ENCODE measurements at places on chromosomes 3 and 15.

DNA sequence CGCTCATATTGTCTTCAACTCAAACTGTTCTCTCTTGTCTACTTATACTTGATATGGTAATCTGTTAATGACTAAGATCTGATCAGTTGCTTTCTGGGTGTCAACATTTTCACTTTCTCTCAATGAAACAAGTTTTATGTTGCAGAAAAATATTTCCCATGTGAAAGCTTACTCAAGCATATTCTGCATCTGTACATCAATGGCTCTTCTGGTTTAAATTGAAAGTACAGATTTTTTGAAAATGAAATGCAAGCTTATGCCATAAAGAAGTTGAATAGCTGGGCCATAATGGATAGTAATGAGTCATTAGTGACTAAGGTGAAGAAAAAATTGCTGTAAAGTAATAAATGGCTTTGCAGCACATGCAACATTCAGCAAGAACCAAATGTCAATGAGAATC is 140.7 kb downstream of the BCHE start:
- no peak for DNase-seq

DNA sequence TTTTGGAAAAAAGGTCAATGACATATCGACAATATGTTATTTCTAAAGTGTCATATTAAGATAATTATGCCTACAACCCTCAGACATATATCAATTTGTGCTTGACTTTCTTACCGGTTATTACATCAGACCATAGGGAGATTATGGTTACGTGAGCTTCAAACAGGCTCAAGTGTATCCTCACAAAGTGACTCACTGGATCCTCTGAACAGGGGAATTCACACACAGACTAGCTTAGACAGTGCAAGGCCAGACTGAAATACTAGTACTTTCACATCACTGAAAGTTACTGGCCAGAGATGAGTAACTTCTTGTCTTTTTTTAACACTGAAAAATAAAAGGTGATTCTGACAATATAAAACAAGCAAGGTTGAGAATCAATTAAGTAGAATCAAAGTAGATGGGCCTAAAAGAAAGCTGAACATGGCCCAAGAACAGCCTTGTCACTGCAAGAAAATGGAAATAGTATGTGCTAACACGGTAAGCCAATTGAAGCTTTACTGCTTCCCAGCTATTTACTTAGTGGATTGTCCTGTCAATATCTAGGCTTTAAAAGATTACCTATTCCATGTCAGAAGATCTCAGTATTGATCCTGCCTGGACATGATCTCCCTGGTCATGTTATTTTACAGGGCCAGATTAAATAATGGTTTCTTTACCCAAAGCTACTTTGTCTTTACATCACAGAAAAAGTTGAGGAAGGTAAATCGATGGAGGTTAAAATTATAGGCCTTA is 848.6 kb downstream of the ROBO1 start:
- peak; percentile 93 for DNase-seq

DNA sequence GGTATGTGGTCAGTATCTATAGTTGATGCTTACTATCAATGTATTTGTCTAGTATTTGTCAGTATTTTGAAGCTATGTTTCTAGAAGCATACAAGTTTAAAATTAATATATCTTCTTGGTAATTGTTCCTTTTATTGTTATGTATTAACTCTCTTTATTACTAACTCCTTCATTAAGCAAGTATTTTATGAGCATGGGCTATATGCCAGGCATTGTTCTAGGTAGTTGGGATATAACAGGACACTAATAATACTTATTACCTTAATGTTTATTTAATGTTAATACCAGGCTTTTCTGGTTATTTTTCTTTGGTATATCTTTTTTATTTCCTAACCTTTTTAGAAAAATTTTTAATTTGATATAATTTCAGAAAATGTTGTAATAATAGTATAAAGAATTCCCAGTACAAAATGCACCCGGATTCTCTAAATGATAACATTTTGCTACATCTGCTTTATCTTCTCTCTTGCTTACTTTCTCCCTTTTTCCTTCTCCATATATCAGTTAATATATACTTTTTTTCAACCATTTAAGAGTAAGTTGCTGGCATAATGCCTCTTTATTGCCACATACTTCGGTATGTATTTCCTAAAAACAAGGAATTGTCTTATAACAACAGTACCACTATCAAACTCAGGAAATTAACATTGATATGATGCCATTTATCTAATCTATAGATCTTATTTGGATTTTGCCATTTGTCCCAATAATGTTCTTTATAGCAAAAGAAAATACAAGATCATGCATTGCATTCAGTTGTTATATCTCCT is 30.9 kb downstream of the LRRC49 start:
- DNase-seq, result peak; percentile 23

DNA sequence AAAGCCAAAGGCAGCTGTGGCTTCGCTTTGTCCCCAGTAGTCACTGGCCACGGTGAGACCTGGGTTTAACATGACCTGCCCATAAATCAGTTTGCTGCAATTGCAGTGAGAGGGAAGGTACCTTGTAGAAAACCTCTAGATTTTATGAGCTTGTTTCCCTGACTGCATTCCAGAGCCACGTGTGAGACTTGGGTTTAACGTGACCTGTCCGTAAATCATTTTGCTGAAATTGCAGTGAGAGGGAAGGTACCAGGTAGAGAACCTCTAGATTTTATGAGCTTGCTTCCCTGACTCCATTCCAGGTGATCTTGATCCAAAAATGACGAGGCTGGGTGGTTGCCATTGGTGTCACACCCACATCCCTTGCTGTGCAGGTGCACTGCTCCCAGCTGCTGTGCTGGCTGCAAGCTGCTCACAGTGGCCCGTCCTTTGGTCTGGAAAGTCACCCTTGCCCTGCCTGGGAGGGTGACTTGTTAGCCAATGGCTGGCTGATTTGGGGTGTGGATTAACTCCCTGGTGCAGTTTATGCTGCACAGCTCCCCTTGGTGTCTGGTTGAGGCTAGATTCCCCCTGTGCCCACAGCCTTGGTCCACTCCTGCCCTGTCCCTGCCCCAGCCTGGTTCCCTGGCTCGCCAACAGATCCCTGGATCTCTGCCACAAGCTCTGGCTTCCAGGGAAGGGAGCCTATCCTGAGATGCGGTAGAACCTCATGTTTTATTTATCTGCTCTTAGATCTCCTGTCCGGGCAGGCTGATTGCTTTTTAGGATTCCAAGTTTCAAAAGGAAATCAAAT is 192.7 kb upstream of the CTDSPL start:
- no peak for DNase-seq

GRCh38 chr15:71743861-71744382 is 66.4 kb upstream of the NR2E3 start:
- peak; percentile 54 for DNase-seq

- peak; percentile 30 for DNase-seq
Measured at GRCh38 chr3:192570821-192571791, 156.2 kb downstream of the FGF12 start.

GRCh38 chr3:420584-420983 is 224.0 kb downstream of the CHL1 start:
- DNase-seq, result no peak

GRCh38 chr15:74762791-74763150 is 14.1 kb downstream of the CYP1A2 start:
- no peak for DNase-seq

DNA sequence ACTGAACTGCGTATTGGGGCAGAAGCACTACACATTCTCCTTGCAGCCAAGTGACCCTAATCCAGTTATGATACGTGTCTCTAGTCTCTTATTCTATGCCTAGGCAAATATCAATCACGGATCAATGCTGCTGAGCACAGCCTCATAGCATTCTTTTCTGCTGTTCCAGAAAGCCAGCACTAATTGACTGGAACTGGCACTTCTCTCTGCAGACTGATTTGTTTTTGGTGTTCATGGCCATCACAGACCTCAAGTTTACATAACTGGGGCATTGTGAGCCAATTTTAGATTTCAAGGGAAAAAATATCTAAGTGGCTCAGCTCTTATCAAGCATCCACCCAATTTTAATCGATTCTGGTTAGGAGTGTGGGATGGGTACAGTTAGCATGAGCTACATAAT is 37.9 kb downstream of the GLDN start:
- no peak for DNase-seq
